ENCODE measurements at places on chromosomes 3 and 15.

DNA sequence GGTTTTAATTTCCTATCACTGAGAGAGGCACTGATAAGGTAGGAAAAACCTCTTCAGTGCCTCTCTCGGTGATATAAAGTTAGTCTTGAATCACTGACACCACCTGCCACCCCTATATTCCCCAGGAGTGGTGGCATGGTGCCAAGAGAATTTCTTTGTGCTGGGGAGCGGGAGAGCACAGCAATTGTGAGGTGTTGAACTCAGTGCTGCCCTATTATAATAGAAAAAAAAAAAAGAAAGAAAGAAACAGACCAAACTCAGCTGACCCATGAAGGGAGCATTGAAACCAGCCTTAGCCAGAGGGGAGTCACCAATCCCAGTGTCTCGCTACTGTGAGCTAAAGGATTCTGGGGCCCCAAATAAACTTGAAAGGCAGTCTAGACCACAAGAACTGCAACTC is 201.4 kb upstream of the STT3B start:
- DNase-seq = no peak

DNA sequence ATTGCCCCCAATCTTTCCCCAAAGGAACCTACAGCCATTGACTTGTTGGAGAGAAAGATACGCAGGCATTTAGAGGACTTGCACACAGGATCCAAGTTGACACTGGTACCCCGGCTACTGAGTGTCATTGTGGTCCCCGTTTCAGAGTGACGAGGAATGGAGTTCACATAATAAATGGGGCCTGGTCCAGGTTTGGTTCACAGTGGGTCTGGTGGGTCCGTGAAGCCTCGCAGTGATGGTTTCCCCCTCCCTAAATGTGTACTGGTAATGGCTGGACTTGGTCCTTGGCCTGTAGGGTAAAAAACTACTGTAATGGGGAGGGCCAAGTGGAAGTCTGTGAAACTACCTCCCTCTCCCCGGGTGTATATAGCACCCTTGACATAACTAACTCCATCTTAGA is 232.1 kb upstream of the LYSMD4 start:
- no peak for DNase-seq

DNA sequence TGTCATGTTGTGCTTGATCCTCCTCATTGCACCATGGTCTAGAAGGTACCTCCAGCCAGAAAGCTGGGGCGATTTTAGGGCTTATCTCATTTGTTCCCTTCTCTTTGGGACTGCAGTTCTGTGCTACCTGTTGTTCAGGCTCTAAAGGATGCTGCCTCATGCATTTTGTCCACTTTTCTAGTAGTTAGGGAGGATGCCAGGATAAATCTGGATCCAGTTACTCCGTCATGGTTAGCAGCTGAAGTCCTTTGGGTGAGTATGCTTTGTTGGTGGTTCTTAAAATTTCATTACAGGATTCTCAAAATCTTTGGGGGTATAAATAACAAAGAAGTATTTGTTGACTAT is 8.9 kb downstream of the AKAP13 start:
- no peak for DNase-seq

DNA sequence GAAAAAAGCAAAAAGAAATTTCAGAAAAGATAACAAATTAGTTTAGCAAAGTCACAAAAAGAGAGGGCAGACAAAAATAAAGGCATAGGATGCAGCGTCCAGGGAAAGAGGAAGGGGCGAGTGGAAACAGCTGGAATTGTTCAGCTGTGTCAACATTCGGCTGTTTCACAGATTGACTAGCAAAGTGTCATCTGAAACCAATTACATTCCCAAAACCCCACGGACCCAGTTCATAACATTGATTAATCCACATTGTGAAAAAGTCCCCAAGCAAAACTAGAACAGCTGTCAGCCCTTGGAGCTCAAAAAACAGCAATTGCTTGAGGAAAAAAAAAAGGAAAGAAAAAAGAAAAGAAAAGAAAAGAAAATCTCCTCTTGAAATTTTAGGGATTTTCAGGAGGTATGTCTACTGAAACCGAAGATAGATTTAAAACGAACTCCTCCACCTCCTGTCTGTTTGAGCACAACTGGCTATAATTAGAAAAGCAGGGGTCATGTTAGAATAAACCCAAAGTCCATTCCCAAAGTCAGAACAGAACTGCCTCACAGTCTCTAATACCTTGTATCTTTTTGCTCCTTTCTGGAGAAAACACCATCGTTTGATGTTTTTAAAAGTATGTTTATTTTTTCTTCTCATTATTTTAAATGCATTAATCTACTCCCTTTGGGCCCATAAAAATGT is 159.6 kb downstream of the RORA start:
- no peak for DNase-seq

DNA sequence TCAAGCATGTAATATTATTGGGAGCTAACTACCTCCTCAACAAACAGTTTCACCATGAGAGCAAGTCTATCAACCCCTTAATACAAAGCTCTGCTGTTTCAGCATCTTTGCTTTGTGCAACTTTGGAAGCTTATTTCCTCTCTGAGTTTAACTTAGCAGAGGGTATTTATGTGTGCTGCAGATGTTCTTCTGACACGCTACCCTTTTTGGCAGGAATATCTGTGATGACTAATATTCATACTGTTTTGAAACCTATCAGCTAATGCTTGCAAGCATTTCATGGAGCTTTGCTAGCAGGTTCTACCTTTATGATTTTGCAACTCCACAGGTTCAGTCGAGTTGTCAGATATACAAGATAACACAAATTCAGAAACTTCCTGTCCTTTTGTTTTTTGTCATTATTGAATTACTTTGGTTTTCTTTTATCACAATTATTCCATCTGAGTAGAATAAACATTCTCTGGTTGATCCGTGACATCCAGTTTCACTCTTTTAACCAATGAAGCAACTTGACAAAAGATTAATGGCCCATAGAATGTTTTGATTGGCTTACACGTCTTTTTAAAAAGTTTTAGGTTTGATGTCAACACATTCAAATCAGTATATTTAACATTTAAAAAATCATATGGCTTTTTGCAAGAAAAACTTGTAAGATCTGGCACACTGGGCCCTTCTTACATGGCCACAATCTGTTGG is 1.7 kb upstream of the SLC9A9 start:
- no peak for DNase-seq

- DNase-seq = peak; percentile 65
Measured at GRCh38 chr3:122921791-122922651, 105.5 kb downstream of the SEMA5B start.

DNA sequence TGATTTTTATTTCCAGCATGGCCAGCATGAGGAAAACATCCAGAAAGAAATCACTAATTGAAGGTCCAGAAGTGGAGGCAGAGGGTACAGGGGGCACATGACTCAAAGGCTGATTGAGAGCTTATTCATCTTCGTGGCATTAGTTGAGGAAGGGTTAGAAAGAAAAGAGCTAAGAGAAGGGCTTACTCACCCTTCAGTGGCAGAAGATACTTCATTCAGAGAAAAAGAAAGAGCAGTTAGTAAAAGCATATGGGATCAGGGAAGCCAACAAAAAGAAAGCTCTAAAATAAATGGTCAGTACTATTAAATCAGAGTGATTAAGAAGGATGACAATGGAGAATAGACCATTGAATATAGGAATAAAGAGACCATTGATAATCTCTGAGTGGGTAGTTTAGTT is 25.2 kb downstream of the GAP43 start:
- DNase-seq = no peak

- no peak for DNase-seq
Measured at GRCh38 chr3:72080800-72081199, 295.9 kb upstream of the PROK2 start.

DNA sequence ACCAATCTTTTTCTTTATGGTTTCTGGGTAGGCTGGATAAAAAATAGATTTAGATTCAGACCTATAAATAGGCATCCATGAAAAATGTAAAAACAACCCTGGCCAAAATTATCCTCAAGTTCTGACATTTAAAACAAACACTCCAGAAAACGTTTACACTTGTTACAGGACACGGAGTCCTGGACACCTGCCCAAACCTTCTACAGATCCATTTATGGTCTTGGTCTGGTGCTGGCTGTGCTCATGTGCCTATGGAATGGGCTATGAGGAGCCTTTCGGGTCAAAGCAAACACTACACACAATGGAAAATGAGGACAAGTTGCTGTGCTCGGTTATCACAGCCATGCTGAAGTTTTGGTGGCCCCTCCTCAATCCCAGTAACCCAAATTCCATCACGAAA is 108.1 kb downstream of the PDZRN3 start:
- no peak for DNase-seq

DNA sequence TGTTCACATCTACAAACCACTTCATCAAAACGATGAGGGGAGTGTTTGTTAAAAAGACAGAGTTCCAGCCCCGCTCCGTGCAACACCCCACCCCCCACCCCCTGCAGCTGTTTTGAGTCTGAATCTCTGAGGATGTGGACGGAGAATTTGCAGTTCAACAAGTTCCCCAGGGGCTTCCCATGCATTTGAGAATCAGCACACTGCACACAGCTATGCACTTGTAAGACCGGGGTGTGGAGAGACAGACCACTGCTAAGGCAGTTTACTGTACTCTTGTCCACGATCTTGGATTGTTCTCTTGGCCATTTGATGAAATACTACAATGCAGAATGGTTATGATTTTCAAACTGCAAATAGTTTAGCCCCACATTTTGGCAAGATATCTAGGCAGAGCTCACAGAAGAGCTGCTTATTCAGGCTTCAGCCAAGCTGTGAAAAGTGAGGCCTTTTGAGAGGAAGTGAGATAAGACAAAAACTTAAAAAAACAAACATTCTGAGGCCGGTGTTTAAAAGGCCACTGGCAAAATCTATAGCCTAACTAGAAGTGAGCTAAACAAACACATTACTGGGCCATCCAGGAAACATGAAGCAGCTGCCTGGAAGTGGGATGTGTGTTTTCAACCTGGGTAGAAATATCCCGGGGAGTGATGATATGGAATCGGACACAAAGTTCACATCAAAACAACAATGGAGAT is 308.2 kb upstream of the ADAMTS9 start:
- DNase-seq = no peak

DNA sequence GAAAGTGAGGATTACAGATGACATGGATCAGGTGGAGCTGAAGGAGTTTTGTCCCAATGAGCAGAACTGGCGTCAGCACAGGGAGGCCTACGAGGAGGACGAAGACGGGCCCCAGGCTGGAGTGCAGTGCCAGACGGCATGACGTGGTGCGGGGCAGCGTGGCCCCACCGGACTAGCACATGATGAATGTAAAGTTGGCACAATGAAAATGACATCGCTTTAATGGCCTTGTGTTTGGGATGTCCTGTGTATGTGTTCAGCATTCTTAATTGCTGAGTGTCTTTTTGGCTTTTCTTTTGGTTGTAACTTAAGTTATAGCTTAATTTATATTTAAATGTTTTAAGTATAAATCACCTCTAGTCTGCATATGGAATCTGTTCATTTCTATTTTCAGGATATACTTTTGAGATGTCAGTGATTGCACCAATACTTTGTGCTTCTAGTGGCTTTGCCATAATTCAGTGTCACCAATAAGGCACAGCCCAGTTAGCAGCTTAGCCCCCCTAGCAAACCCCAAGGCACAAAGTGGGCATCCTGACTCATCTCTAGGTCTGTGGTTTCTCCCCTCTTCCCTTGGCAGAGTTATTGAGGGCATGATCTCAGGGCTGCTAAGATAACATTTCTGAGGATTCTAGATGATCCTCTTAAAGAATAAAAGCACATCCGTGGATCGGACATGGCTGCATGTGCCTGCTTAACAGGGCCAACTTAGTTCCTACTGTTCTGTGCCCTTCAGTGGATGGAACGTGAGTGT is 16.1 kb downstream of the DNAJA4 start:
- no peak for DNase-seq

- no peak for DNase-seq
Measured at GRCh38 chr3:136984837-136985236, 27.1 kb downstream of the IL20RB start.
